Left renal cortex interstitium (tissue), 4 donors: ENCODE measurements at places on chromosomes 5 and 9.
A peak's percentile ranks its signal among the peaks of the same experiment; 100 is the strongest.

- DNase-seq = no peak
Observed at GRCh38 chr5:100542086-100542485, 6.9 kb downstream of the FAM174A start.

- DNase-seq = no peak
Observed at GRCh38 chr9:89658401-89658800, 53.6 kb downstream of the GADD45G start.

- DNase-seq = no peak
Observed at GRCh38 chr5:148911386-148911785, 85.0 kb downstream of the ADRB2 start.

DNA sequence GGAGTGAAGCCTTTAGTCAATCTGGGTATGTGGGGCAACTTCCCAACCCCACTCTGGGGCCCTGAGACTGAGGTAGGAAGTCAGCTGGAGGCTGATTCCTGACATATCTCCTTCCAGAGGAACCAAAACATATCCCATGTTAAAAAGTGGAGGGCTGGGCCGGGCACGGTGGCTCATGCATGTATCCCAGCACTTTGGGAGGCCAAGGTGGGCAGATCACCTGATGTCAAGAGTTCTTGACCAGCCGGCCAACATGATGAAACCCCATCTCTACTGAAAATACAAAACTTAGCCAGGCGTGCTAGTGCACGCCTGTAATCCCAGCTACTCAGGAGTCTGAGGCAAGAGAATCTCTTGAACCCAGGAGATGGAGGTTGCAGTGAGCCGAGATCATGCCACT, 44.0 kb downstream of the CXXC5 start:
- no peak for DNase-seq

DNA sequence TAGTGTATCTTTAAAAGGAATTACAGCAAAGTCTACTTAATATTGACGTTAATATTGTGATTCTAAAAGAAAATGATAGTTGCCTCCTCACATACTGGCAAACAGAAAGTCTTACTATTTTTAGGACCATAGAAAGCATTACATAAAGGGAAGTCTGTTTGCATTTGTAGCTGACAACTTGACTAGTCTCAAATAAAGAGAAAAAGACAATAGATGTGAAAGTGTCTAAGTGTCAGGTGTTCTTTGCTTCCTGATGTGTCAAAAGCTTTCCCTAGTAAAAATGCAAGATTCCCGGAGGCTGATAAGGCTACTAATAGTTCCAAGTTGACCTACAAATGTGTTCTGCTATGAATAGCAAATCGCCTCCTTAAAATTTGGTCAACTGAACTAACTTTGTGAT, 259.7 kb downstream of the CDH10 start:
- DNase-seq = no peak

- peak; percentile 60 for DNase-seq
Observed at GRCh38 chr9:82961504-82962125, 101.3 kb downstream of the RASEF start.

GRCh38 chr9:98038958-98039357, 17.6 kb upstream of the NANS start:
- DNase-seq = no peak

DNA sequence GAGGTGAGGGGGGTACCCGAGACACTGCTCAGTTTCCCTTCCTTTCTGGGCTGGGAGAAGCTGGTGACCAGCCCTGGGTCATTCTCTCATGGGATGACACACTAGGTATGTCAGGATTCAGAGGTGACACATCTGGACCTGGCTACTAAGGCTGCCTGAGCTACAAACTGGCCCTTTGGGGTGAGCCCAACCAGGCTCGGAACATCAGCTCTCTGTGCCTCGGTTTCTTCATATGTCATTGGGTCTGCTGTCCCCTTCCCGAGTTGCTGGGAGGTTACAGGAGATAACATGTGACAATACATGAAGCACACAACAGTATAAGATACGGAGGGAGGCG, 11.8 kb downstream of the CARD19 start:
- no peak for DNase-seq

DNA sequence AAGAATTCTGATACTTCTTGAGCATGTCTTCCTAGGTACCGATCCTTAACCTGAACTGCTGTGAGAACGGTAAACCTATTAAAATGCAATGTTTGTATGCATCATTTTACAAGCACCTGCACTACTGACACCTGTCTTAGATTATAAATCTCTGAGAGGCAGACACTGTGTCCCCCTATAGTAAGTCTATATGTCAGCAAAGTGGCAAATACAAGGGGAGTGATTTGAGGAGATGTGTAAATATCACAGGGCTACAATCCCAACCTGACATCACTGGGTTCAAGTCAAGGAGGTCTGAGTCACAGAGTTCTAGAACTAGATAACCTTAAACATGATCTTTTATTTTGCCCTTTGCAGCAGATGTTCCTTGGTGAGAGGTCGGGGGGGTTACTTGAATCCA, 64.1 kb downstream of the ANKH start:
- no peak for DNase-seq

DNA sequence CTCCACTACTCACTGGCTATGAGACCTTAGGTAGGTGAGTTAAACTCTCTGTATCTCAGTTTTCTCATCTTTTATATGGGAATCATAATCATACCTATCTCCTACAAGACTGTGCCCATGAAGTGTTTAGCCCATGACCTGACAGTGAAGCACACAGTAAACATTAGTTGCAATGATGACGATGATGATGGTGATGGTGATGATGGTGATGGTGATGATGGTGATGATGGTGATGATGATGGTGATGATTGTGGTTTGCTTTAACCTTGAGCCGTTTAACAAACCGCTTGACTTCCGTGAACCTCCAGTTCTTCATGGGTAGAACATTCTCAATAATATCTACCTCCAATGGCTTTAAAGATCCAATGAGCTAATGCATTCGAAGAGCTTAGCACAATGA, 220.2 kb upstream of the MVB12B start:
- DNase-seq = no peak

- no peak for DNase-seq
Observed at GRCh38 chr9:70049236-70049635, 5.6 kb downstream of the MAMDC2 start.

GRCh38 chr5:180143656-180144364, 65.2 kb downstream of the RASGEF1C start:
- DNase-seq = no peak

DNA sequence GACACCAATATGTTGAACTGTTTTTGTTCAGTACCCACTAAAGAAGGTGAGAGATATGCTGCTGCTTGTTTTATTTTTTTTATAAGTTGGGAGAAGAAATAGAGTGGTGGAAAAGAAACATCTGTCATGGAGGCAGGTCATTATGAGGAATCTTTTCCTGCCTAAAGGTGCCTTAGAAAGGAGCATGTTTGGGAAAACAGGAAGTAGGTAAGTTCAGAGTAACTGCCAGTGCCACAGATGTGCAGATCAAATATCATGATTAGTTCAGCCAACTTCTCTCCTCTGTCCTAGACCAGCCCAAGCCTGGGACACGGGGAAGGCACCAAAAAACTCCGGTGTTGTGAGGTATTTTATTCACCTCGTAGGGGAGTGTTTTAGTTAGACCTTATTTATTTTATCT, 144.2 kb downstream of the MAN2A1 start:
- no peak for DNase-seq

- no peak for DNase-seq
Observed at GRCh38 chr5:65261499-65261898, 220.2 kb downstream of the ADAMTS6 start.

DNA sequence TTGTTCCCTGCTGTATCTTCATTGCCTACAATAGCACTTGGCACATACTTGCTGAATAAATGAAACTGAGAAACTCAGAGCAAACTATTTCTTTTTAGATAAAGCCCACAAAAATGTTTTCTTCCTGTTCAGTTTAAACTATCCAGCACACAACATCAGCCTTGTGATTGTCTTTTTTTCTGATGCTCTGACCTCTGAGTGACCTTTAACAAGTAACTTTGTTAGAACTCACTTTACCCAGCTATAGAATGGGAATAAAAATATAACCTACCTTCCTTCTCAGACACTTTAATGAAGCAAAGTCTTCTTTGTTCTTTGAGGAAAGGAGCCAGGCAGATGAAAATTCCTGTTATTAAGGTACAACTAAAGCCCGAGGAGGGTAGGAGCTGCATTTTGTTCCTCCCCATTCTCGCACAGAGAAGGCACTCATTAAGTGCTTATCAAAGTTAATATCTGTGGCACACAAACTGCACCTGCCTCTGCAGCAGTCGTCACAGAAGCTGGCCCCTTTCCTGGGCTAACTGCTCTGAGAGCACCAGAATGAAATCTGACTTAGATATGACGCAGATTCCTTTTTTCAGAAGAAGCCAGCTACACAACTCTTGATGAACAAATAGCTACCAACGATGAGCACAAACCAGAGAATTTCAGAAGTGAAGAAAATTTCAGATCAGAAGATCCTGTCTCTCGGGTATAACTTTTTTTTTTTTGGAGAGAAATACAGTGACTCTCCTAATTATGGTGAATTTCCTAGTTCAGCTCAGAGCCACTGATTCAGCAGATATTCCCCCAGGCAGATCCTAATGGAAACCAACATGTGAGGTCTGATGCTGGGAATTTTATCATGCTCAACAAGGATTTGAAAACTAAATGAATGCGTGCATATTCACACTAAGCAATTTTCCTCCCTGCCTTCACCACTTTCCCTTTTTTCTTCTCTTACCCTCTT, 31.0 kb upstream of the NR3C1 start:
- no peak for DNase-seq
